ENCODE measurements at places on chromosomes 7 and 10.

GRCh38 chr10:97788552-97789442 is 17.0 kb upstream of the SFRP5 start:
- DNase-seq, result peak; percentile 81

DNA sequence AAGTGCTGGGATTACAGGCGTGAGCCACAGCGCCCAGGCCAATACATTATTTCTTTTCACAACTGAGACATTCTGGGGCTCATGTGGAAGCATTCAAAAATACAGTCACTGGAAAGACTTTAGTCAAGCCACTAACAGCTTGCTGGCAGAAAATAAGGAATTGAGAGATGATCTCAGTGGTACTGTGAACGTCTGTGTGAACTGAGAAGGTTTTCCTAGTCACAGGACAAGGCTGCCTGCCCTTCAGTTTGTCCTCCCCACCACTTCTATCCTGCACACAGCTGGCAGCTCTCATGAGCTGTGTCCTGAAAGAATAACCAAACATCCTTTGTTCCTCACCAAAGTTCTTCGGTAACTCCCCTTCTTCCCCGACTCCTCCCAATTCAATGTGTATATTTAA is 31.3 kb upstream of the ITGA8 start:
- no peak for DNase-seq

DNA sequence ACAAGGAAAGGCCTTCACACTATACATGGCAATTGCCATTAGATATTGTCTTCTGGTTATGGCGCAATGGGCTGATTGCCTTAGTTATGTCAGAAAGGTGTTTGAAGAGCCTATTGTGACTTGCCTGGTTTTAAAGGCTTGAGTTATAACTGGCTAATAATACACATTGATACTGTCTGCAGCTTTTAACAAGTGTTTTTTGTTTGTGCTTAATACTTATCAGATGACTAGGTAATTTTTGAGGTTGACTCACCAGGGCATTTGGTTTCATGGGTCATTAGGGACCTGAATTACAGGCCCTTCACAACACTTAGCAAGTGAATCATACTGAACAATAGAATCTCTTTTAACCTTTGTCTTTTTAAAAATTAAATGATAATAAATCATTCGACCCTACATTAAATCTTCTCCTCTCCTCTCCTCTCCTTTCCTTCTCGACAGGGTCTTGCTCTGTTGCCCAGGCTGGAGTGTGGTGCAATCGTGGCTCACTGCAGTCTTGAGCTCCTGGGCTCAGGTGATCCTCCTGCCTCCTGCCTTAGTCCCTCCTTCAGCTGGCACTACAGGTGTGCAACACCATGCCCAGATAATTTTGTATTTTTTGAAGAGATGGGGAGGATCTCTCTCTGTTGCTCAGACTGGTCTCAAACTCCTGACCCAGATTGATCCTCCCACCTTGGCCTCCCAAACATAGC is 196.3 kb downstream of the JCAD start:
- no peak for DNase-seq

DNA sequence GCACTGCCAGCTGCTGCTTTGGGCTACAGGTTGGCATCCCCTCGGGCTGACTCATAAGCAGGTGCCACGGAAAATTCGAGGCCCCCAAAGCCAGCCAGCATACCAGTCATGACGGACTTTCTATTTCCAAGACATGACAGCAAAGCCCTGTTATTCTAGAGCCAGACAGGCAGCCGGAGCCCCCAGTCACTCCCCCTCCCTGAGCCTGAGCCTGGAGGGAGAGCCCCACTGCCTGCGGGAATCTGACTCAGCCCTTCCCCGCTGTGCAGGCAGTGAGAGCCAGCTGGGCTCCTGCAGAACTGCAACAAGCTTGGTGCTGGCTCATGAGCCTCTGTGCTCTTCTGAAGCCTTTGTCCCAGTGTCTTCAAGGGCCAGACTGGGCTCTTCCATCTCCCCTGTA is 15.8 kb downstream of the BTBD16 start:
- DNase-seq, result no peak

GRCh38 chr7:78326189-78326588 is 527.6 kb downstream of the PHTF2 start:
- no peak for DNase-seq
